ENCODE measurements at places on chromosomes 6 and 20. TPM values are rescaled to one million over a fixed set of nuclear protein-coding genes. Genes with fewer than 3 reads are reported as not detected.

- DNase-seq, result no peak
Observed at GRCh38 chr6:113674075-113674474, 183.1 kb upstream of the MARCKS start.

- no peak for DNase-seq
Observed at GRCh38 chr6:12022481-12022880, 10.4 kb downstream of the HIVEP1 start.

The FOXA2 gene
- not detected for total RNA-seq

The PSMF1 gene
- 122 TPM for total RNA-seq

The RGL2 gene
- 32.0 TPM for total RNA-seq

DNA sequence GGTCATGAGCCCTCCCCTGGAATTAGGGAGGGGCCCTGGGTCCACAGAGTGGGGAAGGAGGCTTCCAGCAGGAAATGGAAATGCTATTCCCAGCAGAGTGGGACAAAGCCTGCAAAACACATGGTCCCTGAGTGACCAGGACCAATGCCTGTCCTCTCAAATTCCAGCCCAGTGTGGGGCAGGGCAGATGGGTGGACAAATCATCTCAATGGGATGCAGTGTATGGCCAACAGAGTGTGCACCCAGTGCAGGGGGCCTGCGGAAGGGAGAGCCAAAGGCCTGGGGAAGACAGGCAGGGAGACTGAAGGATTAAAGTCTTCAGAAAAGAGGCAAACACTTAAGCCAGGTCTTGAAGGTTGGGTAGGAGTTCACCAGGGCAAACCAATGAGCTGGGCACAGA lies 28.7 kb upstream of the PHACTR3 start:
- no peak for DNase-seq

DNA sequence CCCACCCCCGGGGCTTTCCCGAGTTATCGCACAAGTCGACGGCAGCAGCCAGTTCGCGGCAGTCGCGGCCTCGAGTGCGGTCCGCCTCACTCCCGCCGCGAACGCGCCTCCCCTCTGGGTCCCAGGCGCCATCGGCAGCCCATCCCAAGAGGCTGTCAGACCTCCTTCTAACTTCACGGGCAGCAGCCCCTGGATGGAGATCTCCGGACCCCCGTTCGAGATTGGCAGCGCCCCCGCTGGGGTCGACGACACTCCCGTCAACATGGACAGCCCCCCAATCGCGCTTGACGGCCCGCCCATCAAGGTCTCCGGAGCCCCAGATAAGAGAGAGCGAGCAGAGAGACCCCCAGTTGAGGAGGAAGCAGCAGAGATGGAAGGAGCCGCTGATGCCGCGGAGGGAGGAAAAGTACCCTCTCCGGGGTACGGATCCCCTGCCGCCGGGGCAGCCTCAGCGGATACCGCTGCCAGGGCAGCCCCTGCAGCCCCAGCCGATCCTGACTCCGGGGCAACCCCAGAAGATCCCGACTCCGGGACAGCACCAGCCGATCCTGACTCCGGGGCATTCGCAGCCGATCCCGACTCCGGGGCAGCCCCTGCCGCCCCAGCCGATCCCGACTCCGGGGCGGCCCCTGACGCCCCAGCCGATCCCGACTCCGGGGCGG lies 1.6 kb downstream of the GNAS start:
- DNase-seq, result no peak

DNA sequence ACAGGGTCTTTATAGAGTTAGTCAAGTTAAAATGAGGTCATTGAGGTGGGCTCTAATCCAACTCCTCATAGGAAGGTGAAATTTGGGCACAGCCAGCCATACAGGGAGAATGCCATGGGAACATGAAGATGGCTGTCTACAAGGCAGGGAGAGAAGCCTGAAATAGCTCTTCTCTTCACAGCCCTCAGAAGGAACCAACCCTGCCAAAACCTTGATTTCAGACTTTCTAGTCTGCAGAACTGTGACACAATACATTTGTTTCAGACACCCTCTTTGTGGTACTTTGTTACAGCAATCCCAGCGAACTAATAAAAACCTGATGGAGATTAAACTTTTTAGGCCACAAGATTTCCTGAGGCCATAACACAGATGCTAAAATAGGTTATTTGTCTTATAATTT lies 43.1 kb upstream of the HECA start:
- no peak for DNase-seq

Data from dorsolateral prefrontal cortex (tissue), 122 donors.